ENCODE measurements at places on chromosomes 1 and 21.

DNA sequence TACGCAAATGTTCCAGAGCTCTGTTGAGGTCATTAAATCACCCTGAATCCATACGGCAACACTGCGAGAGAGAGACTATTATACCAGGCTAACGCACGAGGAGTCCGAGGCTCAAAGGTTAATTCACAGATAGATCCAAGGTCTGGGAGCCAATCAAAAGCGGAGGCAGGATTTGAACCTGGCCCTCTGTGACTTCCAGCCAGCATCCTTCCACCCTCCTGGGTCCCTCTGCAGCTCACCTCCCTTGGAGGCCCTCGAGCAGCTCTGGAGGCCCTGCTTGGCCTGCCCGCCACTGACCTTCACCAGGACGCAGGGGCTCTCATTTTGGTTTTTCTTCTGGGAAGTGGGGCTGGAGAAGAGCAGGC, 42.1 kb downstream of the KIAA1614 start:
- DNase-seq: no peak

- no peak for DNase-seq
These were observed 127.3 kb downstream of the TBX19 start for GRCh38 chr1:168407832-168408538.

DNA sequence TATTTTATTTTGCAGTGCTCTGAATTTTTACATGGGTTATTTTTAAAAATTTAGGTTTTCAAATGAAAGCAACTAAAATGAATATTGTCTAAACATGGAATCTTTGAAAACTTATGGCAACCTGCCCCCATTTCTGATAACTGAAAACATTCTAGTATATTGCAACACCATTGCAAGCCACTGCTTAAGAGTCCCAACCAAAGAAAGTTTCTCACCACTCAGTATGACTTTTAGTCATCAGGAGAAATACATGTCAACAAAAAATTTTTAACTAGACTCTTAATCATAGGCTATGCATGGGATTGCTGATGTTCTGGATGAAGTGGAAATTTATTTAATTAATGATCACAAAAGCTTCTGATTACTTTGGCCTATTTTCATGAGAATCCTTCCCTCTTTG, 112.1 kb downstream of the TNFSF18 start:
- DNase-seq: no peak

- no peak for DNase-seq
These were observed 7.3 kb upstream of the TAGLN2 start for GRCh38 chr1:159932296-159933285.

- DNase-seq: no peak
These were observed 22.8 kb downstream of the WDR26 start for GRCh38 chr1:224411766-224412165.

GRCh38 chr1:81432059-81432458, 368.7 kb upstream of the ADGRL2 start:
- DNase-seq: no peak

All from NCI-H1092 (cell line).